Activated CD8-positive, alpha-beta memory T cell treated with anti-CD3 and anti-CD28 coated beads, Interleukin-2, amount 10 ng/mL, durations not matched to agents 7 days and 5 days (primary cell): ENCODE measurements at places on chromosomes 5 and 9.

- H3K27ac ChIP-seq: no peak overlapping the region
- no peaks in the 10 kb centered on the region for H3K36me3 ChIP-seq
- H3K4me3 ChIP-seq: no peak overlapping the region
- H3K4me1 ChIP-seq: no peaks in the 10 kb centered on the region
- no peak for DNase-seq
Measured at GRCh38 chr5:105907016-105907415, 1763.7 kb downstream of the EFNA5 start.

DNA sequence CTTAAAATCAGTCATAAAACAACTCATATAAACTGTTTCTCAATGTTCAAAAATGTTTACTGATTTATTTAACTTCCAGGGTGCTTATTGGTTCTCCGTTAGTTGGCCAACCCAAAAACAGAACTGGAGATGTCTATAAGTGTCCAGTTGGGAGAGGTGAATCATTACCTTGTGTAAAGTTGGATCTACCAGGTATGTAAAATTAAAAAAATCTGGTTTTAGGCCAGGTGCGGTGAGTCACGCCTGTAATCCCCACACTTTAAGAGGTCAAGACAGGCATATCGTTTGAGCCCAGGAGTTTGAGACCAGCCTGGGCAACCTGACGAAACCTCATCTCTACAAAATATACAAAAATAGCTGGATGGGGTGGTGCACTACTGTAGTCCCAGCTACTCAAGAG lies 73.7 kb downstream of the ITGA1 start:
- H3K36me3 ChIP-seq: peaks cover 4% of the 10 kb centered on the region
- H3K27me3 ChIP-seq: no peaks in the 10 kb centered on the region
- H3K4me3 ChIP-seq: no peak overlapping the region
- no peaks in the 10 kb centered on the region for H3K4me1 ChIP-seq
- no peak overlapping the region for H3K27ac ChIP-seq
- DNase-seq: no peak

DNA sequence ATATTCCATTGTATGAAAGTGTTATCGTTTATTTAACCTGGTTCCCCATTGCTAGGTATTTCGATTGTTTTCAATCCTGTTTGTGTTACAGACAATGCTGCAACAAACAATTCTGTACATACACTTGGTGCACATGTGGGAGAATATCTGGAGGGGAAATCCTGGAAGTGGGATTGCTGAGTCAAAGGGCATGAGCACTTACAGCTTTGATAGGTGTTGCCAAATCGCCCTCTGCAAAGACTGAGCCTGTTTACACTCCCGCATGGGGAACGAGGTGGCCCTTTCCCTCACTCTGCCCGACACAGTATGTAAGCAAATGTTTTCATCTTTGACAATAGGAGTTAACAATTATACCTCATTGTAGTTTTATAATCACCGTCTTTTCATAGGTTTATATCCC lies 66.2 kb downstream of the PDE6A start:
- no peaks in the 10 kb centered on the region for H3K36me3 ChIP-seq
- no peaks in the 10 kb centered on the region for H3K4me1 ChIP-seq
- no peak overlapping the region for H3K4me3 ChIP-seq
- peaks cover 9% of the 10 kb centered on the region for H3K27me3 ChIP-seq
- DNase-seq: no peak
- H3K27ac ChIP-seq: no peak overlapping the region

GRCh38 chr5:172356047-172356446 lies 72.5 kb upstream of the UBTD2 start:
- no peaks in the 10 kb centered on the region for H3K4me1 ChIP-seq
- DNase-seq: no peak
- H3K27me3 ChIP-seq: peaks cover 4% of the 10 kb centered on the region
- H3K36me3 ChIP-seq: no peaks in the 10 kb centered on the region
- no peak overlapping the region for H3K4me3 ChIP-seq

- H3K4me3 ChIP-seq: no peak overlapping the region
- H3K27ac ChIP-seq: no peak overlapping the region
- no peaks in the 10 kb centered on the region for H3K4me1 ChIP-seq
- peaks cover 22% of the 10 kb centered on the region for H3K36me3 ChIP-seq
- DNase-seq: no peak
Measured at GRCh38 chr9:34341659-34342295, 12.4 kb downstream of the NUDT2 start.

DNA sequence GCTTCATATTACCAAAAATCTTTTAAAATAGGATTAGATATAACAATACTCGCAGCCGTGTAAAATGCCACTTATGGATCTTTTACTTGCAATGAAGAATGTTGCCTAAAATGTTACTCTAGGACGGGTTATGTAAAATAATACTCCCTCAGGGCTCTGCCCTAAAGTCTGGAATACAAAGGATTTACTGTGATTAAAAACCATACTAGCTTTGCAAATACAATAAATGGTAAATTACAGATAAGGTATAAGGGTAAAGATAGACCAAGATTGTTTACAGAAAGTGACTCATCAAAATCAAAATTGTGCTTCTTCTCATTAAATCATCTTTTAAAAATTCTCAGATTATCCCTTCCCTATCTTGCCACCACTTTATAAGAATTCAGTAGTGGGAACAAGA lies 163.6 kb downstream of the MEF2C start:
- no peaks in the 10 kb centered on the region for H3K4me1 ChIP-seq
- H3K36me3 ChIP-seq: no peaks in the 10 kb centered on the region
- no peak overlapping the region for H3K27ac ChIP-seq
- DNase-seq: no peak

DNA sequence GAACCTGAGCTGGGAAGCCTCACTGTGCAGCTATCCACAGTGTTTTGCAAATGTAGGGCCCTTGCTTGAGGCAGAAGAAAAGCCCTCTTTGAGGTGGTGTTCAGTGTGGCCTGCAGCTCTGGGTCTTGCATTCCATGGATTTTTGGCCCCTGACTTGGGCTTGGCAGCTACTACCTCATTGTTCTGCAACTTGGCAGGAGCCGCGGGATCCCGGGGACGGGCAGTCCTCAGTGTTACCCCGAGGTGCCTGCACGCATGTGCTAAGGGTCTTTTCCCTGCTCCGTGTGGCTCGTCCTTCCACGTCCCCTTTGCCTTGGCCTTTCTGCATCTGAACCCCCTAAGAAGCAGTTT lies 39.8 kb downstream of the NEK6 start:
- H3K36me3 ChIP-seq: no peaks in the 10 kb centered on the region
- DNase-seq: no peak
- H3K4me1 ChIP-seq: peaks cover 16% of the 10 kb centered on the region
- no peak overlapping the region for H3K27ac ChIP-seq
- no peaks in the 10 kb centered on the region for H3K27me3 ChIP-seq
- H3K4me3 ChIP-seq: no peak overlapping the region

- no peak overlapping the region for H3K27ac ChIP-seq
- no peak overlapping the region for H3K4me3 ChIP-seq
- H3K27me3 ChIP-seq: peaks cover 5% of the 10 kb centered on the region
- DNase-seq: no peak
- H3K4me1 ChIP-seq: peaks cover 6% of the 10 kb centered on the region
- H3K36me3 ChIP-seq: no peaks in the 10 kb centered on the region
Measured at GRCh38 chr5:113181853-113182490, 205.4 kb downstream of the DCP2 start.

DNA sequence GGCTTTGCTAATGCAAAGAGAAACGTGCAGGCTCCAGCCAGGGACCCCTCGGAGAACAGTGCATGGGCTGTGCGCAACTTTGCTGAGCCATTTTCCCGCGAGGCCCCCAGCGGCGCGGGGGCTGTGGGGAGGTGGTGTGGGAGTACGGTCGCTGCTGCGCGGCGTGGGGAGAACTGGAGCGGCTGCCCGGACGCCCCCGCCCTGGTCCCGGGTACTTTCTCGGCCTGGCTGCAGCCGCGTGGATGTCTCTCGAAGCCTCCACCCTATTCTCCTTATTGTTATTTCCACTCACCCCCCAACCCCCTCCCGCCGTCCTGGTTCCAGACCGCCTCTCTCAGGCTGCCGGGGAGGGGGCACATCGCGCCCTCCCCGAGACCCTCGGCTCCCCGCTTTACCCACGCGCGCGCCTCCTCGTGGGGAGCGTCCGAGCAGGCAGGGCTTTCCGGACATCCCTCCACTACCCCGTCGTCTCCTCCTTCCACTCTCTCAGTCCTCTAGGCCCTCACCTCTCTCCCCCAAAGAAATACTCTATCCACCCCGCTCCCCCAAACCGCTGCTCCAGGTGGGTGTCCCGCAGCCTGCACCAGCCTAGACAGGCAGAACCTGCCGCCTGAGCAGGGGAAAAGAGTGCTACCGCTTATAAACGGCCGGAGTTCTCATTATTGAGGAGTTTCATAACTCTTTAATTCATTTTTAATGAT lies 68.6 kb upstream of the TBCA start:
- peaks cover 46% of the 10 kb centered on the region for H3K27me3 ChIP-seq
- no peaks in the 10 kb centered on the region for H3K36me3 ChIP-seq
- DNase-seq: no peak
- H3K4me1 ChIP-seq: peaks cover 8% of the 10 kb centered on the region

DNA sequence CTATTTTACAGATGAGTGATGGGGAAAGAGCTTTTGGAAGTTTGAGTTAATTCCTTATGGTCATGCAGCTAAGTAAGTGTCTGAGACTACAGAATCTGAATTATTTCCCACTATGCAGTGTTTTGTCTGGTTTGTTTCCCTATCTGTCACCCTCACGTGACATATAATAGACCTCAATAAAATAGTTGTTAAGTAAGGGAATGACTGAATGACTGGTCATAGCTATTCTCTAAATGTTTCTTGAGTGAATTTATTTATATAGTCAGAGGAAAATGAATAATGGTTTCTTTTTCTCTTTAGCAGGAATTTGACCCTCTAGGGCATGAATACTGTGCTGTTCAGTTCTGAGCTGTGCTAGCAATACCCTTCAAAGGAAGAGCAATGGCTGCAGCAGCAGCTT lies 10.3 kb downstream of the TRIM32 start:
- no peak for DNase-seq
- H3K27me3 ChIP-seq: no peaks in the 10 kb centered on the region
- H3K4me3 ChIP-seq: no peak overlapping the region
- peaks cover 62% of the 10 kb centered on the region for H3K36me3 ChIP-seq
- H3K27ac ChIP-seq: no peak overlapping the region

- no peaks in the 10 kb centered on the region for H3K36me3 ChIP-seq
- no peak overlapping the region for H3K27ac ChIP-seq
- no peak overlapping the region for H3K4me3 ChIP-seq
- DNase-seq: no peak
- no peaks in the 10 kb centered on the region for H3K27me3 ChIP-seq
- no peaks in the 10 kb centered on the region for H3K4me1 ChIP-seq
Measured at GRCh38 chr5:27308153-27308552, 269.8 kb upstream of the CDH9 start.

DNA sequence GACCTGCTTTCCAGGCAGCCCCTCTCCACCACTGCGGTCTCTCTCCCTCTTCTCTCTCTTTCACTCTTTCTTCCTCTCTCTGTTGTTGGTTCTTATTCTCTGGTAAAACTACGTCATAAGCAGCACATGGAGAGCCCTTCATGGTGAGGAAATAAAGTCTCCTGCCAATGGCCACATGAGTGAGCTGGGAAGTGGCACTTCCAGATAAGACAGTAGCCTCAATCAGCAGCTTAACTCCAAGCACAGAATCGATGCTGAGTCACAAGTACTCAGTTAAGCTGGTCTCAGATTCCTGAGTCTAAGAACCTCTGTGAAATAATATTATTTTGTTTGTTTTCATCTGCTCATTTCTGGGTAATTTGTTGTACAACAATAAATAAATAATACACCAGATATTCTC lies 500.1 kb downstream of the GABRG2 start:
- H3K27me3 ChIP-seq: no peaks in the 10 kb centered on the region
- no peaks in the 10 kb centered on the region for H3K4me1 ChIP-seq
- H3K27ac ChIP-seq: no peak overlapping the region
- no peak overlapping the region for H3K4me3 ChIP-seq
- no peak for DNase-seq

DNA sequence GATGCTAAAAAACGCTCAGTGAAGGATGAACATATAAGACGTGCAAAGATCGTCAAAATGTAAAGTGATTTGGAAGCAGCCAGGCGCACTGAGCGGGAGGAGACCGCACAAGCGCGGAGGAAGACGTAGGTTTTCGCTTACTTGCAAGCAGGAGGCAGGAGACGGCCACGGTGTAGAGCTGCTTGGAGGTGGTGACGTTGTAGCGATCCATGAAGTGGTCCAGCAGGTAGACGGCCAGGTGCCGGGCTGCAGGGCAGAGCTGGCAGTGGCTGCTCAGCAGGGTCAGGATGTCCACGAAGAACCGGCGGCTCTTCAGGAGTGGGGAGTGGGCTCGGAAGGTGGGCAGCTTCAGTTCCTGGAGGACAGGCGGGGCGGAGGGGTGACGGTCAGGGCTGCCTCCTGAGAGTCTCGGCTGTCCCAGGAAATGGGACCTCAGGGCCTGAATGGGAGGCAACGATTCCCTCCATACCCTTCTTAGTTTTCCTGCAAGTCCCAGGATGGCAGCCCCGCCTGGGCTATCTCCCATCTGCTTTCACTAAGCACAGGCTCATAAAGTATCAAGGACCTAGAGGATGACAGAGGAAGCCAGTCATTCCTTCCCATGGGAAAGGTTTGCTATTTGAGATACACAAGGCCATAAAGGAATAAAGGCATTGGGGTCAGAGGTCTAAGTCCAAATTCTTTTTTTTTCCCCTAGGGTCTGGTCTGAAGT lies 31.8 kb downstream of the CCNJL start:
- no peak for DNase-seq
- H3K36me3 ChIP-seq: no peaks in the 10 kb centered on the region
- H3K4me3 ChIP-seq: no peak overlapping the region
- H3K27me3 ChIP-seq: peaks cover 24% of the 10 kb centered on the region
- H3K4me1 ChIP-seq: no peaks in the 10 kb centered on the region

- no peaks in the 10 kb centered on the region for H3K36me3 ChIP-seq
- H3K4me3 ChIP-seq: no peak overlapping the region
Measured at GRCh38 chr9:928363-929042, 48.0 kb upstream of the DMRT3 start.

DNA sequence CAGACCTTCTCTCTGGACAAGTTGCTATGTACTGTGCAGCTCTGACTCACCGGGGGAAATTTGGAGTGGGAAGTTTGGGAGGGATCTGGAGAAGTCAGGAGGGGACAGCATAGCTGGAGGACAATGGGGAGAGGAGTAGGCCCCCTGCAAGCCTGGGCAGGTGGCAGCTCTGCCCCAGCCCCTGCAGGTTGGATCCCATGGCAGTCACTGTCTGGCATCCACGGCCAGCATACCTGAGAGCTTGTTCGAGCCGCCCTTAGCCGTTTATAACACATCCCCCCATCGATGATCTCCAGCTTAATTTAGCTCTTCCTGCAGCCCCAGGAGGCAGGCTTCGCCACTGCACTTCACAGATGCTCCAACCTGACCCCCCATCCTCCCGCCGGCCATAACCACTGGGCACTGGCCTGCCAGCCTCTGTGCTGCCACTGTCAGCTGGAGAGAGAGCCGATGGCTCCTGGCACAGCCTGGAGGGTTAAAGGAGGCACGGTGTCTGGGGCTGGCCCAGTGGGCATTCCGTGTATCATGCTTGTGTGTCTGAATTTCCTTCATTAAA lies 57.7 kb upstream of the RNU6ATAC start:
- H3K27me3 ChIP-seq: no peaks in the 10 kb centered on the region
- H3K27ac ChIP-seq: no peak overlapping the region
- no peaks in the 10 kb centered on the region for H3K4me1 ChIP-seq
- no peak for DNase-seq

DNA sequence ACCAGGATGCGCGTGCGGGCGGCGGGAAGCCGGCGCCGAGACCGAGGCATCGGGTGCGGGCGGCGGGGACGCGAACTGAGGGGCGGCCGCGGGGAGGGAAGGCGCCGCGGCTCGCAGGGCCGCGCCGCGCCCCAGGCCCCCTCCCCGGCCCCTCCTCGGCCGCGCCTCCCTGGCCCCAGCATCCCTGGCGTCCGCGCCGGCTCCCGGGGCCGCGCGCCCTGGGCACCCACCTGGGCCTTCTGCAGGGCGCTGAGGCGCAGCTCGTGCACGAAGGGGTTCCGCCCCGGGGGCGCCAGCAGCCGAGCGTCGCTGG lies 324 bp downstream of the LPCAT1 start:
- peaks cover 37% of the 10 kb centered on the region for H3K4me1 ChIP-seq
- peaks cover 20% of the 10 kb centered on the region for H3K36me3 ChIP-seq
- no peak overlapping the region for H3K27ac ChIP-seq
